ENCODE measurements at places on chromosomes 12 and 14.

DNA sequence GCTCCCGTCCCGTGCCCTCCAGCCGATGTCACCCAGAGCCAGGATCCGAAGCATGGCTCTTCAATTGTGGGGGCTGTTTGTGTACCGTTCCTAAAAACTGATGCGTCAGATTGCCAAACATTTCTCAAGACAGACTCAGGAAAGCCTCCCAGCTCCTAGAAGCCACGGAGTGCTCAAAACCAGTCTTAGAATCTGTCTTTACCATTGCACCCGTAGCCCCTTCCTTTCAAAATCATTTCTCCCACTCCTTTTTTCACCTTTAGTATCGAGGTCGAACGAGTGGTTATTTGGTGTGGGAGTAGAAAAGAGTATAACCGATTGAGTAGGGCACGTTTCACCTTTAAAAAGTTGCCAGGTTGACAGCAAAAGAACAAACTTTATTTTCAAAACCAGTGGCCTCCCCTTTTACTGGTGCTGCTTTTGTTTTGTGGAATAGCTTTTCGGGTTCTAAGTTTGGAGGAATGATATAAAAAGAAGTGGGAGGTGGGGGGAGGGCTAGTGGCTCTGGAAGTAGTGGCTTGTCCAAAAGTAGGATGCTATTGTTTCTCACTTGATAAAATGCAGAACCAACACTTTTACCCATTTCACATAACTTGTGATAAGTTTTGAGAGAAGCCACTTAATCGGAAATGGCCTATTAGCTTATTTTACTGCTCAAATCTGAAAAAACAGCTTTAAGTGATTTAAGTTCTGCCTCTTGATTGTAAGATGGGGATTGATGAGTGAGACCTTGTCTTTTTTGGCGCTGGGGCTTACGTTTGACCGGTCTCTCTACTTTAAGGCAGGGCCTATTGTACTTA lies 803 bp downstream of the STK38L start:
- DNase-seq = peak; percentile 49

GRCh38 chr12:19026034-19026433 lies 103.5 kb upstream of the PLEKHA5 start:
- no peak for DNase-seq

- no peak for DNase-seq
Observed at GRCh38 chr12:112901271-112901670, 5.5 kb upstream of the OAS1 start.

- peak; percentile 60 for DNase-seq
Observed at GRCh38 chr12:124913474-124914391, 717 bp downstream of the UBC start.

DNA sequence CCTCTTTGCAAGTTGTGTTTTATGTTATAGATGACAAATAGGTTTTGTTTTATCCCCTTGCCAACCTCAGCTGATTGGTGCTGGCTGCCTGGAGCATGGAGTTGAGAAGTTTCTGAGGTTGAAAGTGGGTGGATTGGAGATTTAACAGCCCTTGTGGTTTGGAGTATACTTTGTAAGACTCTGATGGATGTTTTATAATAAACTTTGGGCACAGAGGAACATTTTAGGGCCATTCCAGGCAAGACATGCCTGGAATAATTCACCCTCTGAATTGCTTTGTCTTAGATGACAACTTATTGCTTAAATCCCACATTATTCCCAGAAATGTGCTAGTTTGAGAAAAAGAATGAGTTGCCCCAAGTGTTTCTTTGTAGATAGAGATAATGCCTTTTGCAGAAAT lies 158.9 kb downstream of the SLC5A8 start:
- DNase-seq = peak; percentile 12

DNA sequence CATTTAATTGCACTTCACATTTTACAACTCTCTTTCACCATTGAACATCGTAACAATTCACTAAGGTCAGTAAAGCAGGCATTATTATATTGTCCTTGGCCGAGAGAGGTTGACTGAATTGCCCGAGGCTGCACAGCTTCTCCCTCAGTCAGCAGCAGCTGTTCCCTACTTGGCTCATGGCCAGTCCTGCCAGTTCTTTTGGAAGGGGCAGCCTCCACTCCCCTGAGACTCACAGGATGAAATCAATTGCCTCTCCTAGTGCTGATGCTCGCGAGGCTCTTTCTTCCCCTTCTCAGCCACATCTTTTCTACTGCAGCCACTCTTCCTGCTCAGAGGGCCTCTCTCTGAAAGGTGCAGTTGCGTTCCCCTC lies 79.9 kb upstream of the KCNA1 start:
- DNase-seq = no peak

- no peak for DNase-seq
Observed at GRCh38 chr12:49967777-49968250, 4.9 kb upstream of the AQP6 start.

Measured in fibroblast of gingiva (primary cell).